Hematopoietic multipotent progenitor cell (in vitro differentiated cells): ENCODE measurements at places on chromosomes 16 and 17.

GRCh38 chr17:74778960-74779359 is 2.8 kb upstream of the NAT9 start:
- DNase-seq: no peak

DNA sequence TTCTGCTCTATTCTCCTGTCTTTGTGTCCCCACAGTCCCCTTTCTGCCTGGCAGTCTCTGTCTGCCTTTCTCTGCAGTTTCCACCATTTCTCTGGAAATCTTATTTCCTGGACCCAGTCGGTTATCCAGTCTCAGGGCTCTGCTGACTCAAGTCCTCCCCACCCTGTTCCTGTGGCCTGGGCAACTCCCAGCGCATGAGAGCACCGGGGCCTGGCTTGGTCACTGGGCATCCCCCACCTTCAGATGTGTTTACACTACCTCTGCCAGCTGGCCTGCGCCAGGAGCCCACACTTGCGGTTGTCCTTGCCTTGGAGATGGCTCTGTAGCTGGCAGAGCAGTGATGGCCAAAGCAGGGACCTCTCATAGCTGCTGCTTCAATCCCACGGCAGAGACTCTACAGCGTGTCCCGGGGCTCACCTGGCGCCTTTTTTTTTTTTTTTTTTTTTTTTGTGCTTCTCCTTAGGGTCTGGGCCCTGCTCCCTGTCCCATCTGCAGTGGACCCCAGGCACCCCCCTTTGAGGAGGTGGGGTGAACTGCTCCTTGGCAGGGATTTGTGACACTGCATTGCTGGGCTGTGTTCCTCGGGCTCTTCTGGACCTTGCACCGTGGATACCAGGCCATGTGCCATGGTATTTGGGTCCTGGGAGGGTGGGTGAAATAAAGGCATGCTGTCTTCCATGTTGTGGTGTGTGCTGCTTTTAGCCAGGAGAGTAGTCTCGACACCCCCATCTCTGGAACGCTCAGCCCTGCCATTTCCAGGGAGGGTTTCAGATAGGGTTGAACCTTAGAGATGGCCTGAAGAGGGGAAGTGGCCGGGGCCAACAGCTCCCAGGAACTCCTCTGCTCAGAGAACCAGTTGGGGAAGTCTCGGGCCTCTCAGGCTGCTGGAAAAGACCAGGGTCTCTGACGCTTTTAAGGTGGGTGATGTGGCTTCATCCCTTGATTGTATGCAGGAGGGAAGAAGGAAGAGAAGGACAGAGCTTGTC is 17.5 kb downstream of the GUCY2D start:
- DNase-seq: peak; percentile 21

- DNase-seq: no peak
Observed at GRCh38 chr17:57419940-57420550, 163.7 kb downstream of the MSI2 start.

GRCh38 chr17:8359769-8360168 is 16.7 kb downstream of the KRABD2 start:
- peak; percentile 40 for DNase-seq

GRCh38 chr16:57959121-57959520 is 11.8 kb downstream of the CNGB1 start:
- DNase-seq: no peak

DNA sequence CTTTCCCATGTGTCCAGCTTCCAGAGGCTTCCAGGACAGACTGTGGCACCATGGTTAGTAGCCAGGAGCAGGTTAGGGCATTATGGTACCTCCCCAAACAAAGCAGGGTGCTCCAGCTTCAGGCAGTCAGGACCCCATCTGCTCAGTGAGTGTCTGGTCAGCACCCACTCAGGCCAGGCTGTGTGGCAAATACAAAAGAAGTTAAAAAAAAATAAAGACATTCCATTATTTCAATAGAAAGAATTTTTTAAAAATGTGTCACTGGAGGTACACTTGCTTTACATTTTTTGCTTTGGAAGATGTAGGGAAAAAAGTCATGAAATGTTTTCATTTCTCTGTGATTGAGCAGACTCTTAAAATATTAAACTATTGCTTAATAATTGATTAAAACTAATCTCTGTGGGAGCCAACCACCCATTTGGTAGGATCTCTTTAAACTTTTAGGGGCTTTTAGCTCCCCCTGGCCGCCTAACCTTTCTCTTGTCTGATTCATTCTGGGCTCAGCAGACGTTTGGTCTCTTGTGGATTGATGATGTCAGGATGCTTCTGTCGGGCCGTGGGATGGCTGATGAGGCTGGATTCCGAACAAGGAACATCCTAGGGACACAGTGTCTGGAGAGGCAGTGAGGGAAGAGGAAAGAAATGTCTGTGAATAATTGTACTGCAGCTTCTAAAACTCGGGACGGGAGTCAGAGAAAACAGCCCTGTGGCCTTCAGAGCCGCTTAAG is 28.4 kb upstream of the NPTX1 start:
- no peak for DNase-seq

DNA sequence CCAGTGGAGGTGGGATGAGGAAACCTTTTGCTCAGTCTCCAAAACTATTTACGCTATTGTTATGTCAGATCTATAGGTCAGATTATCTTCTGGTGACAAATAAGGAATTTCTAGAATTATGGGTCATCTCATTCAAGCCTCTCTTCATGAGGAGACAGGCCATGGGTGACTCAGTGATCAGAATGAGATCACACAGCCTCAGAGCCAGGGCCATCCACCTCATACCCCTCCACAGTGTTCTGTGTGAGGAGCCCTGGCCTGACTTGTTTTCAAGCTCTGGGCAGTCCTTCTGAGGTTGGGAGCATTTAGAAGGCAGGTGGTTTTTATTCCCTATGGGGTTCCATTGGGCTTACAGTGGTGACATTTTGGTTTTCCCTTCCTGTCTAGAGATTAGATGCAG is 26.5 kb downstream of the YPEL2 start:
- no peak for DNase-seq

DNA sequence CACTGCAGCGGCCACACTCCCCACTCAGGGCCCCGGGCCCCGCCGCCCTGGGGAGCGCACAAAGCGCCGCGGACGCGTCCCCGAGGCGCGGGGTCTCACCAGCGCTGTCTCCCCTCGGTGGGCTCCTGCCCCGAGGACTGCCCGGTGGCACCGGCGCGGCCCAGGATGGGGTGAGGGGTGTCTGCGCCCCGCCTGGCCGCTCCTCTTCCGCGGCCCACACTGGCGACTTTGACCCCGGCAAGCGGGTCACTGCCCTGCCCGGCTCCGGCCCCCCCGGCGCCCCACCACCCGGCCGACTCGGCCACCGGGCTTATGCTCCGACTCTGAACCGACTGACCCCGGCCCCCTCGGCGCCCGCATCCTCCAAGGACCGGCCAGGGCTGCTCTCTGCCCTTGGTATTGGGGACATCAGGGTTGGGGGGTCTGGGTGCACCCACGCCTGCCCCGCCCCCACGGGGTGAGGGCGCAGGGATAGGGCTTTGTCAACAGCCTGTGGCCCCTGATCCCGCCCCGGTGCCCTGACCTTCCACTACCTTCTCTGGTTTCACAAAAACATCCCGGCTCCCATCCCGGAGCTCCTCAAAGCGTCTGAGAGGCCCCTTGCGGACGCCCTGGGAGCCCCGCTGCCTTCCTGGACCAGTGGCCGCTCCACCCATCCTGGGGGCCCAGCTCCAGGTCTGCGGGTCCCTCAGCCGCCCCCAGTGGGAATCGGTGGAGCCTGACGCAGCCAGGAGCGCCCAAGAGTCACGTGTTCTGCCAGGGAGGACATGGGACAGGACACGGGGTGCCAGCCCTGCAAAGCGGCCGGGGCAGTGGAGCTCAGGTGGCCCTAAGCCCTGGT is 829 bp downstream of the GCGR start:
- no peak for DNase-seq
